ENCODE measurements at places on chromosomes 4 and X. TPM values are rescaled to one million over a fixed set of nuclear protein-coding genes. Genes with fewer than 3 reads are reported as not detected.

The ZNF711 gene
- total RNA-seq: 30.1 TPM

The FRG2 gene
- total RNA-seq: not detected

The SHOX gene
- 0.06 TPM for total RNA-seq

The ARHGAP36 gene
- 36.8 TPM for total RNA-seq

The PUDP gene
- 14.4 TPM for total RNA-seq

The SUPT20HL1 gene
- not detected for total RNA-seq

The OPRPN gene
- not detected for total RNA-seq

The PGM2 gene
- total RNA-seq: 33.8 TPM

The CT47B1 gene
- not detected for total RNA-seq

The HTATSF1 gene
- 60.0 TPM for total RNA-seq

The SMIM14 gene
- total RNA-seq: 30.4 TPM

The EVC gene
- total RNA-seq: 80.9 TPM

The CLTRN gene
- 10.3 TPM for total RNA-seq

The GEMIN8 gene
- total RNA-seq: 19.9 TPM

The MAGEC3 gene
- total RNA-seq: not detected

The ERCC6L gene
- 1.2 TPM for total RNA-seq

The ZNF157 gene
- total RNA-seq: 0.70 TPM

The NAP1L5 gene
- 9.7 TPM for total RNA-seq

The SOD3 gene
- total RNA-seq: 28.8 TPM

The LDB2 gene
- total RNA-seq: 225 TPM

The SSX4 gene
- total RNA-seq: not detected

The PITX2 gene
- total RNA-seq: 8.8 TPM

The CWH43 gene
- 12.3 TPM for total RNA-seq

The TRPC5OS gene
- not detected for total RNA-seq

The STAP1 gene
- total RNA-seq: 0.35 TPM

The SPOCK3 gene
- total RNA-seq: 6.1 TPM

The C4orf36 gene
- total RNA-seq: 1.3 TPM

The TMEM144 gene
- total RNA-seq: 5.7 TPM

The GPC3 gene
- total RNA-seq: 823 TPM

The HSFX3 gene
- not detected for total RNA-seq

The SATL1 gene
- 0.35 TPM for total RNA-seq

The RBM46 gene
- not detected for total RNA-seq

The PAK3 gene
- 4.3 TPM for total RNA-seq

The GUCY1A1 gene
- 80.2 TPM for total RNA-seq

The SRPX gene
- total RNA-seq: 22.0 TPM

The CT45A1 gene
- not detected for total RNA-seq

The PDGFC gene
- 40.4 TPM for total RNA-seq

The VEGFC gene
- total RNA-seq: 9.3 TPM

The DUSP21 gene
- total RNA-seq: not detected

The ZDHHC15 gene
- 5.1 TPM for total RNA-seq

The S100G gene
- not detected for total RNA-seq

The PCDH11X gene
- total RNA-seq: 0.29 TPM
